Activated CD4-positive, alpha-beta T cell treated with anti-CD3 and anti-CD28 coated beads, Interleukin-2, amount 50 U/mL, for 24 hours (primary cell): ENCODE measurements at places on chromosomes 4 and X.

- DNase-seq: no peak
These were observed 36.7 kb upstream of the SORCS2 start for GRCh38 chr4:7155590-7156071.

DNA sequence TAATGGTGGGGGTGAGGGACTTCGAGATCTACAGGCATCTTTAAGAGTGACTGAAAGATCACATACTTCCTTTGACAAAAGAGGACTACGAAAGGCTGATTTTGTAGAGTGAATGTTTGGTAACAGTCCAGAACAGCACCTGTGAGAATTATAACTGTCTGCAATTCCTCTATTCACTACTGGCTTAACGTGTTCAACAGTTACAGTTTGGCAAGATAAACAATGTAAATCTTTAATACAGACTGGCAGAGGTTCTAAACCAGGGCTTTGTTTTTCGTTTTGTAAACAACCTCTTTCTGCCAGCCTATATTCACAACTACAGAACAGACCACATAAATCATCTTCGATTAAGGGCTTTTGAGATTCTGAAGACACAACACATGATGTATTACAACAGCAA lies 66.9 kb downstream of the NCAPG start:
- DNase-seq: no peak

DNA sequence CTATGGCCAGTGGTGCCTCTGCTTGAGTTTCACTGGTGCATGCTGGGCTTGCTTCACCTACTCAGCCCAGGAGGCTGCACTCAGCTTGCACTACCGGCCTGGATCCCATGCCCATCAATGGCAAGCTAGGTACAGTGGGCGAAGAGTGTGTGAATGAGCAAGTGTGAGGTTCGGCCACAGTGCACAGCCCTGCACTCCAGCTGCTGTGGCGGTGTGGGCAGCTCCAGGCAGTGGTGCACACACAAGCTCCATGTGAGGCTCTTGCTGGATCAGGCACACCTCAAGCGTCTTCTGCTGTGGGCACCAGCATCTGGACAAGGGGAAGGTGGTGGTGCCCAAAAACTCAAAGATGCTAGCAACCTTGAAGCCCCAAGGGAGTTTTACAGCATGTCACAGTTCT lies 820.9 kb upstream of the LCORL start:
- no peak for DNase-seq

- DNase-seq: no peak
These were observed 20.1 kb downstream of the ETNPPL start for GRCh38 chr4:108742451-108743420.

DNA sequence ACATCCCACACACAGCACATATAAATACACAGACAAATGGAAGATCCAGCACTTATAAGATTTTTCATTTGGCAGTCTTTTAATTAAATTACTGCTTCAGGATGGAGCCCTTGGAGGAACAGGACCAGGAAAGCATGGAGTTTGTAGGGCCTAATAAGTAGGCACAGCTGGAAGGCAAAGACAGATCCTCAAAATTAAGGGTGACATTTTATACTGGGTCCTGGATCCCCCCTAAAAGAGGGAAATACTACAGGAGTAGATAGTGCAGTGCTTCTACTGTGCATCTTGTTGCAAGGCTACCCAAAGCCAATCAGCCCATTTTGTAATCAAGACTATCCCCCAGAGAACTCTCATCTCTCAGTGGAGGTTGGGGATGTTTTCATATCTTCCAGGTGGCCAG lies 1860.7 kb upstream of the PCDH10 start:
- no peak for DNase-seq

DNA sequence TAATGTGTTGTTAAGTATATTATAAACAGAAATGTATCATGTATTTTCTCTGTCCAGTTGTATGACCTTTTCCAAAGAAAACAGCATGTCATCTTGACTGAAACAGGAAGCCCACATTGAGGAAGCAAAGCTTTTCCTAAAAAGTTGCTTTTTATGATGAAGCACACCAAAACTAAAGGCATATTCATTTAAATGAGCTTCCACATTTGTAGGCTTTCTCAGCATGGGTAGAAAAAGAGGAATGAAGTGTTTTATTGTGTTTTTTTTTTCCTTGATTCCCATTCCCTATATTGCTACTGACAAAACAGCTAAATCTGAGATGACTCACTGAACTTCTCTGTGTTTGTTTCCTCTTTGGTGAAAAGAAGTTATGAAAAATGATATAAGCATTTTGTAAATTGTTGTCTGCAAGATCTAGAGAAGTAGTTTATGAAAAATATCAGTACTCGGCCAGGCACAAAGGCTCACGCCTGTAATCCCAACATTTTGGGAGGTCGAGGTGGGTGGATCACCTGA lies 32.5 kb upstream of the FRAS1 start:
- no peak for DNase-seq

DNA sequence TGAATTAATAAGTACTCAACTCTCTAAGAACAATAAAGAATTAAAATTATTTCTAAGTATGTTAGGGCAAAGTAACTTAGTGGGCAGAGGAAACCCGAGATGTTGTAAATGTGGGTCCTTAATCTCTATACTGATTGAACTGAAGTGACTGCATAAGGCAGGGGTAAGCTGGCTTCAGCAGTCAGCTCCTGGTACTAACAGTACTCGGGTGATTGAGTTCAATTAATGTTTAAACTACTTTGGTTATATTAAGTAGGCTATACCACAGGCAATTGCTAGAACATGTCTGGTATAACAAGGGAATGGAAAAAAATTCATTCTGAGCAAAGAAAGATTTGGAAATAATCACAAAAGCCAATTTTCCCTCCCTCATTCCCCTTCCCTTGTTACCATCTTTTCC lies 90.7 kb downstream of the LNX1 start:
- DNase-seq: no peak

- DNase-seq: no peak
These were observed 168.6 kb upstream of the KLF3 start for GRCh38 chr4:38495446-38495845.

DNA sequence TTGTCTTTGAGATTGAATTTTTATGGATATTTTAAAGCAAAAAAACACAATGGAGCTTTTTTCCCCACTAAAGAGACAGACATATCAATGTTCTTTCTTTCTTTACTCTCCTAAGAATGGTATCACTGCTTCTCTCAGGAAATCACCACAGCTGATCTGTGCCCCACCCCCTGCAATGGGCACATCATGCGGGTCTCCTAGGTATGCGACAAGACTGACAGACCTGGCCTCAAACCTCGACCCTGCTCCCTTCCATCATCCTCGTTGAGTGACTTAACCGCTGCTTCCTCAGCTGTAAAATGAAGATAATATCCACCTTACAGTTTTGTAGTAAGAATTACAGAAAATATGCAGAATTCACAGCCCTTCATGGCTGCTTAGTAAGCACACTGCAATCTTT lies 58.3 kb downstream of the LEF1 start:
- no peak for DNase-seq

GRCh38 chrX:57900975-57901374 lies 9.3 kb downstream of the ZXDA start:
- no peak for DNase-seq

DNA sequence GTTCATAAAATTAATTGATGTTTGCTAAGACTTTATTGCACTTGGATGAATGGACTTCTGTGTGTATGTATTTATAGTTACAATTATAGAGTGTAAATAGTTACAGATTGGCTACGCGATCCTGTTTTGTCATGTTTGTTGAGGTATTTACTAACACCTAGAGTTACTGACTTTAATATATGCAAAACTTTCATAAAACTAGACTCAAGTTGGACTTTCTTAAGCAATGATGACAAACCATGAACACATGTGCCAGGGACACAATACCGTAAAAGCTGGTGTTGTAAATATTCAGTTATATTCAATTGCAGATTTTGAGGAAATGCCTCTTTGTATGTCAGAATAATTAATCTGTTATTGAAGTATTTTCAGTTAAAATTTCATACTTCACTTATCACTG lies 6.1 kb downstream of the GRIA2 start:
- DNase-seq: no peak

DNA sequence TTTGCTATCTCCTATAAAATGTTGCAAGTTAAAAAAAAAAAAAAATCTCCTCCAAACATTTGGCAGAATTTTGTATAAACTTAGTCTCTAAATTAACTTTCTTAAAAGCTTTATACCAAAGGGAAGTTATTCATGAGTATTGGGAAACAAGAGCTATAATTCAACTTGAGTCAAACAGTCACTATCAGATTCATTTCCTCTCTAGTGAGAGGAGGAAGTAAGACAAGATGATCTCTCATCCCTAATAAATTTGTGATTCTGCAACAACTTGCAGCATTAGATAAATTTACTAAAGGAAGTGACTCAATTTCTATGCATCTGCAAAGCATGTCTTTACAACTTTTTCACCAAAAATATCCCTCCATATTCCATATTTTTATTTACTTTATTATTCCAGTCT lies 135.4 kb upstream of the GNPDA2 start:
- no peak for DNase-seq

GRCh38 chr4:168514249-168514852 lies 17.5 kb downstream of the PALLD start:
- no peak for DNase-seq

- DNase-seq: no peak
These were observed 254.4 kb downstream of the BCOR start for GRCh38 chrX:39843318-39843717.

- DNase-seq: peak; percentile 2
These were observed 252.3 kb upstream of the RASGEF1B start for GRCh38 chr4:81723927-81724587.

DNA sequence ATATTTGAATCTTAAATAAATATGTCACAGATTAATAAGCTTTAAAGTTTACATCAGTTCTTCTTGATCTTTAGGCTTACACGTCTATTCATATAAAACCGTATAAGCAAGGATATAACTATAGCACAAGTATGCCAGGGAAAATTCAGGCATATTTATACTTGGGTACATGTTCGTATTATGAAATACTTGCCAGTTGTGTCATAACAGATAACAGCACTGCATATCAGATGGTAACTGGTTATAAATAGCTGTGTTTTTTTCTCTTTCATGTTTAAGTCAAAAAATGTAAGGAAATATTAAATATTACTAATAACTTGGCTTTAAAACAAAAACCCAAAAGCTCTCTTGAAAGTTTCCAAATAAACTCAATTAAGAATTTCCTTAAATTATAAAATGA lies 17.5 kb downstream of the BRWD3 start:
- no peak for DNase-seq

GRCh38 chr4:4594285-4594920 lies 52.6 kb upstream of the STX18 start:
- no peak for DNase-seq

DNA sequence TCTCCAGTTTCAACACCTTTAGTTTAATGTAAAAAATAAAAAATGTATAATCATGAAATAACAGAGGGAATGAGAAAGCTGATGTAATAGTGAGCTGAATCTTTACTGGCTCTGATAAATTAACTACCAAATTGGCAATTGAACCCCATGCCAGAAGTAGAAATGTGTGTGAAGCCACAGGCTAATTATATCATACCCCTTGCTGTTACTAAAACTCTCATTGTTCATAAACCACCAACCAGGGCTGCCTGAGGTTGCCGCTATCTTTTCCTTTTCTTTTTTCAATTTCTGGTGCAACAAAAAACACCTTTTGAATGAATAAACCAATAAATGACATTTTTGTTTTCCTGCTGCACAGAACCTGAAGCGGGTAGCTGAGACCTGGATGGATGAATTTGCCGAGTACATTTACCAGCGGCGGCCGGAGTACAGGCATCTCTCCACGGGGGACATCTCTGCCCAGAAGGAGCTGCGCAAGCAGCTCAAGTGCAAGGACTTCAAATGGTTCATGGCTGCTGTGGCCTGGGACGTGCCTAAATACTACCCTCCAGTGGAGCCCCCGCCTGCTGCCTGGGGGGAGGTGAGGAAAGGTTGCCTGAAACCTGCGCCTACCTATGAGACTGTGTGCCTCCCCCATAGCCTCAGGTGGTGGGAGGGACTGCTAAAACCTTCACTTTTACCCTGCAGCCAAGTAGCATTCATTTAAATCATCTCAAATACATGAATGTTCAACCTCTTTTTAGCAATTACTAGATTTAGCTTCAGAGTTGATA lies 216.7 kb upstream of the GALNT7 start:
- no peak for DNase-seq

- no peak for DNase-seq
These were observed 902.5 kb downstream of the FAM133A start for GRCh38 chrX:94576367-94577004.

DNA sequence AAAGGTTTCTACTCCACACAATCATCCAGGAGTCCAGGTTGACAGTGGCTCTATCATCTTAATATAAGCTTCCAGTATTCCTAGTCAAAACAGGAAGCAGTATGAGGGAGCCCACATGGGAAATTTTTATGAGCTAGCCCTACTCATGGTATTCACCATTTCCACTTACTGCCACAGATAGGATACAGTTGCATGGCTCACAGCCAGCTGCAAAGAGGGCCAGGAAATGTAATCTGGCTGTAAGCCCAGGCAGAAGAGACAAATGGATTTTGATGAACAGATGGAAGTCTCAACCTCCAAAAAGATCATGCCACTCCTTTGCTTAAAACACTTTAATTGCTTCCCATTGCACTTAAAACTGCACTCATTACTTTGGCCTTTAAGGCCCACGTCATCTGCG lies 150.6 kb downstream of the ADAMTS3 start:
- no peak for DNase-seq

DNA sequence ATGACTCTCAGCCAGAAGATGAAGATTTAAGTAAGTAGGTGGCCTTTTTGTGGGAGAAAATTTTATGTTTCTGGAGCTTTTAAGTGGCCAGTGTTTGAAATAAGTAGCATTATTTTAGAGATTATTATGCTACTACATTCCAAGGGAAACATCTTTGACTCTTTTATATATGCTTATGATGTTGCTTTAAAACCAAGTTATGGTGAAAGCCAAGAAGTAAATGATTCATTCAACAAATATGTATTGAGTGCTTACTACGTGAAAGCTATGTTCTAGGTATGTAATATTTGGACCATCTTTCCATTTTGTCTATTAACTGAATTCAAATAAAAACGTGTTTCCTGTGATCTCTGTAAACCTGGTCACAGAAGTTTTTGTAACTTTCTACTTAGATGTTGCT lies 58.3 kb downstream of the ZFX start:
- DNase-seq: no peak

DNA sequence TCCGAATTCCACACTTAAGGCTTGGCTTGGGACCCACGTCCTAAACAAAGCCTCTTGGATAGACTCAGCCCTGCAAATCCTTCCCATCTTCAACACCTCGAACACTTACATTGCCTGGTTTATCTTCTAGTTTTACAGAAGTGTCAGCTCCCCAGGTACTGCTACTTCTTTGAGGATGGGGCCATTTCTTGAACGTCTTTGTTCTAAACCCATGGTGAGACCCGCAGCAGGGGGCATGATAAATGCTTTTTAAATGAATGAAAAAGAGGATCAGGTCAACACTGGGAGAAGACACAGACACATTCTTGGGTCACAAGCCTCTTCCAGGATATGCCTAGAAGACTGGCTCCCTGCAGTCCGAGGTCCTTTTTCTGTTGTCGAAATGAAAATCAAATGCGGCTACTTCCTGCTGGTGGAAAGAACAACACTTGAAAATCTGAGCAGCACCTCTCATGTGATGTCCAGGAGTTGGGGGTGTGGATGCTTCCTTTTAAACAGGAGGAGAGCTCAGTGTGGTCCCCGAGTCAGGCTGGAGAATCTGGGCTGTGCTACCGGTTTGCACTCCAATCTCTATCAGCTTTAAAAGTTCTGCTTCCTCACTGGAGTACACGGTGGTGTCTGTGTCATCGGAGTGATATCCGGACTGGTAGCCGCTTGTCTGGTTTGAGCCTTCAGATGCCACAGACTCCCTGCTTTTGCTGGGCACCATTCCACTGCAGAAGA lies 45.8 kb downstream of the KDR start:
- no peak for DNase-seq

GRCh38 chr4:82787342-82787741 lies 11.3 kb downstream of the SCD5 start:
- no peak for DNase-seq
